ENCODE measurements at places on chromosomes 12 and 14.

GRCh38 chr12:82184844-82185243, 173.3 kb downstream of the CCDC59 start:
- DNase-seq, result no peak

- DNase-seq, result no peak
Measured at GRCh38 chr12:68977335-68977734, 44.4 kb upstream of the CPM start.

GRCh38 chr12:131239384-131240094, 285.8 kb downstream of the ADGRD1 start:
- no peak for DNase-seq

- no peak for DNase-seq
Measured at GRCh38 chr12:29316752-29317151, 64.2 kb downstream of the ERGIC2 start.

GRCh38 chr12:46370380-46370734, 2.2 kb downstream of the SLC38A2 start:
- no peak for DNase-seq

- no peak for DNase-seq
Measured at GRCh38 chr12:70557583-70558191, 79.5 kb downstream of the PTPRB start.

DNA sequence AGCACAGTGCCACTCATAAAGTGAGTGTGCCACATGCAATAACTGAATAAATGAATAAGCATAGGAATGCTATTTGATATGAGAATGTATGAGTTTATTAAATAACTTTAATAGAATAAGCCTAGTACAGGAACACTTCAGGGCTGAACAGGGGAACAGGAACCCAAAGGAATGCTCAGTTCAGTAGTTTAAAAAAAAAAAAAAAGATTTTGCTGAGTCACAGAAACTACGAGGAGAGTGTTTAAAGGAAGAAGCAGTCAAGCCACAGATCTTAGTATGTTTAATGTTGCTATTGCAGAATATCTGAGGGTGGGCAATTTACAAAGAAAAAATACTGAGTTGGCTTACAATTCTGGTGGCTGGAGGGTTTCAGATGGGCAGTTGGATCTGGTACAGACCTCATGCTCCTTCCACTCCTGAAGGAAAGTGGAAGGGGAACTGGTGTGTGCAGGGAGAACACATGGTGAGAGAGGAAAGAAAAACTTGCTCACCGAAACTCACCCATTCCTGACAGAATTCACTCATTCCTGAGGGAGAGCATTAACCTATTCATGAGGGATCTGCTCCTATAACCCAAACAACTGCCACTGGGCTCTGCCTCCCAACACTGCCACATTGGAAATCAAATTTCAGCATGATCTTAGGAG, 880.3 kb upstream of the MGAT4C start:
- DNase-seq, result no peak

DNA sequence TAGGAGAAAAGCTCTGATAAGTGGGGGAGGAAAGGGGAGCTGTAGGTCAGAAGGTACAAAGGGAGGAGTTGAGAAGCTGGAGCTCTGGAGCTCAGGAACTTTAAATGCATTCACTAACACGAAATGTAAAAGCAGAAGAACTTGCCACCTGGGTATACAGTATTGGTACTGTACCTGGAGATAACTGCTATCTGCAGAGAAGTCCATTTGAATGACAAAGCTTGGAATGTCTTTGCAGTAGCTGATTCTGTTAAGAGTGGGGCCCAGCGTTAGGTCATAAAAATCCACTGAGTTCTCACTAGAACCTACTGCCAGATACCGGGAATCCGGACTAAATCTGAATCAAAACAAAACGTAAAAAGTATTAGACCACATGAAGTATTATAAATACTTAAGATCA, 55.6 kb downstream of the ZC3H14 start:
- DNase-seq, result no peak

DNA sequence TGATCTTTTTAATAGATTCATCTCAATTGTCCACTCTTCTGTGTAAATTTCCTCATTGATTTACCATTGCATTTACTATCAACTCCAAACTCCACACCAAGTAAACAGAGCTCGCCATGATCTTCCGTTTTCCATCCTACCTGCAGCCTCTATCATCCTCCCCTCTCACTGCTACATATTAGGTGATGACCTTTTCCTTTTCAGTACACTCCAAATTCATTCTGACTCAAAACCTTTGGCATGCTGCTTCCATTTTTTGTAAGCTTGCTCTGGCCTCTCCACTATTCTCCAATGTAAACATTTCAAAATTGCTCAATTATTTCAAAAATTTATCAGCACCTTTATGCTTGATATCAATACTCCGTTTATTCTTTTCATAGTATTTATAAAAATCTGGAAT, 40.2 kb upstream of the PZP start:
- DNase-seq, result no peak

DNA sequence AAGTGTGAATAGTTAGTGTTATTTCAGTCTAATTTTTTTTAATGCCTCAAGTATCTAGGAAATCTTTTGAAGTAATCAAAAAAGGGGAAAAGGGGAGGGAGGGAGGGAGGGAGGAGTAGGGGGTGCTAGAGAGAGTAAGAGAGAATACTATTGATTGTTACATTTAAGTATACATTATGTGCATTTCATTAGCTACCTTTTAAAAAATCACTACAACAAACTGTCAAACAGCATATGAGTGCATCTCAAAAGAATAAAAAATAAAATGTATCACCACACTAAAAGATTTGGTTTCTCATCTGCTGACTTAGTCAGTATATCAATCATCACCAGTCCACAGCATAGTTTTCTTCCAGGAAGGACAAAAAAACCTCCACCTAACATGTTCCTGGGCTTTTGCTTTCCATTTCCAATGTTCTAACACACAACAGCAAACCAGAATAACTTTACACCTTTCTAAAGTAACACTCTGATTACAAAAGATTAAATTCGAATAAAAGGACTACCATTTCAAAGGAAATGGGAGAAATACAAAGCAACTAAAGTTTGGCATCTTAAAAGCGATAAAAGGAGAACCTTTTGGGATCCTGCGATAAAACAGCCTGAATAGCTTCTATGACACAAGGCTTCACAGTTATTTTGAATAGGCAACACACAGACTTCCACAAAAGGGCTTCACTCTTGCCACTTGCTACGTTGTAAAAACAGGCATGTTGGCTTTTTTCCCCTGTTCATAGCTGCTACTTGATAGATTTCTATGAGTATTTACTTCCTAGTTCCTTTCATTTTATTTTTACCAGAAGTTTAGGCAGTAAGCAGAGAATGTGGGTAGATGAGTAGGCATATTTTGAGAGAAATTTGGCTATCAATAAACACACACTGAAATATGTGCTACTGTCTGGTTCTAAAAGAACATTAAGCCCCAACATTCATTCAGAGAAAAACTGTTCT, 160.9 kb downstream of the EPS8 start:
- DNase-seq, result no peak

DNA sequence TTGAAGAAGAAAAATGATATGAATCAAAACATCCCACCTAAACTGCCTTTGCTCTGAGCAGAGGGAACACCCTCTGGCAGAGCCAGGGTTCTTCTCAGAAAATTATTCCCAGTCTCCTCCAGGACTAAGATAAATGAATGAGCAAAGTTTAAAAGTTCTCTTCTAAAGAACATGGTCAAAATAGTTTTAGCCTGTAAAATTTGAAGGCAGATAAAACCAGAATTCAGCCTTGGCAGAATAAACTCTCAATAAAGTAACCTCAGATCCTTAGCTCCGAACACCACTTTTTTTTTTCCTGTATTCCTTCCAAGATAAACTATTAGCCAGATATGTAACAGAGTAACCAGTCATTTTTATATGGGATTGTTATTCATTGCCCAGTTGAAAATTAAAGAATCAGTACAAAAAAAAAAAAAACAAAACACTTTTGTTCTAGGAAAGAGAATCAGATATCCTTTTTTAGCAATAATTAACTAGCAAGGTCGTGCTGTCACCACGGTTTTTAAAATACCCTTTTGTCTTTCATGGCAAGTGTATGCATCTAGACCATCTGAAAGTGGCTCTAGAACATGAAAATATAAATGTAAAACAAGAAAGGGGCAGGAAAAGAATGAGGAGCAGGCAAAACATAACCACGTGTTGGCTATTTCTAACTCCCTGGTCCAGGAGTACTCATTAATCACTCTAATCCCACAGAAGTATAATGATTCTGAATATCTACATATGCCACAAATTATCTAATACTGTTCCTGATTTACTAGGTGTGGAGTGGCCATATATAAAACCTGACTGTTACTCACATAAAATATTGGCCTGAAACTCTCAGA, 60.8 kb downstream of the CAPZA3 start:
- DNase-seq, result no peak

DNA sequence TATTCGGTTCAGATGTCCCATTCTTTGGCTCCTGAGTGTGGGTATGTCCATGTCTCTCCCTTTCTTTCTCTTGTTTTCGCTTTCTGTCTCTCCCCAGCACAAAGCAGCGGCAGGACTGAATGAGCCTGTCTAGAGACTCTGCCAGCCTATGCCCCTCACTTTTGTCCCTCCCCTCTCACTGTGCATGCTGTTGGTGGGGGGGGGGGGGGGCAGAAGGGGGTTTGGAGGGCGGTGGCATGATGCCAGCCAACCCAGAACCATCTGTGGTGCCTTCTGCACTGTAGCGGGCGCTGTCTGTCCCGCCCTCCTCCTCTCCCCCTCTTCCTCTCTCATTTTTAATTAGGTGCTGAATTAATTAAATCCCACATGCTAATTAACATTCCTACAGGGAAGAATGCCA, 17.7 kb downstream of the NGDN start:
- no peak for DNase-seq

DNA sequence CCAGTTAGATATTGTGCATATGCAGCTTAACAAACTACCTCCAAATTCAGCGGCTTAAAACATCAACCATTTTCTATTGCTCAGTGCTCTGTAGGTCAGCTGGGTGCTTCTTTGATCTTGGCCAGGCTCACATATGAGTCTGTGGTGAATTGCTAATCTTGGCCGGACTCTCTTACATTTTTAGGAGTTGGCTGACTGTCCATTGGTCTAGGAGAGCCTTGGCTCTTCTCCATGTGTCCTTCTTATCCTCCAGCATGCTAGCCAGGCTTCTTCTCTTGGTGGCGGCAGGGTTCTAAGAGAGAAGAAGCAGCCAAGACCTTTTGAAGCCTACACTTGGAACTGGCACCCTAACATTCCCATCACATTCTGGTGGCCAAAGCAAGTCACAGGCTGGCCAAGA, 174.3 kb upstream of the PWP1 start:
- DNase-seq, result no peak

DNA sequence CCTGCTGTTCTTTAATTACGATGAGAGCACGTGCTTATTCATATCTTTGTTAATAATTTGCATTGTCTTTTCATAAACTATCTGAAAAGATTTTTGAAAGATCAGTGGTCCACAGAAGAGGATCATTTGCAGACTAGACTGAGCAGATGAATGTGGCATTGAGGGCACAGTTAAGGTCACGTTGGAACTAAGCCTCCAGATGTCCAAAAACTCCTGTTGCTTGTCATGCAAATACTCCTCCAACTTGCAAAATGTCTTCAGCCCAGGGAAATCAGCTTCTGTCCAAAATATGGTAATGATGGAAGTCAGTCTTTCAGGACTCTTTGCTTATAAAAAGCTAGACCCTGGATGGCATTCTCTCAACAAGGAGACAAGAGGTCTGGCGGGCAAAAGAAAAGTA, 201.6 kb upstream of the TMEM260 start:
- DNase-seq, result no peak

GRCh38 chr14:97080991-97081390, 283.8 kb downstream of the VRK1 start:
- no peak for DNase-seq

GRCh38 chr12:25372969-25373817, 122.5 kb upstream of the KRAS start:
- no peak for DNase-seq

- no peak for DNase-seq
Measured at GRCh38 chr14:23543403-23543802, 8.2 kb downstream of the ZFHX2 start.

DNA sequence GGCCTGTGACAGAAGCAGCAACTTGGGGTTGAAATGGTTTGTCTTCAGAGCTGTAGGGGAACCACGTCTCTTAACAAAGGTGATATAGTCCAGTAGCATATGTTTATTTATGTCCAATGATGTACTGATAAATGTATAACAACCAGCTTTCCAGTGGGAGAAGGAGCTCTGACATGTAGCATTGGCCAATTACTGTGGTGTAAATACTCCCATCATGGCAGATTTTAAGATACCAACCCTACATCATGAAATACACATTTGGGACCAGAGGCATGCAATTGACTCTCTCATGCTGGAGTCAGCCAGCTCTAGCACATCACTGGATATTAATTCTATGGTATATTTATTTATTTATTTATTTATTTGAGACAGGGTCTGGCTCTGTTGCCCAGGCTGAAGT, 50.6 kb upstream of the CHST11 start:
- no peak for DNase-seq

DNA sequence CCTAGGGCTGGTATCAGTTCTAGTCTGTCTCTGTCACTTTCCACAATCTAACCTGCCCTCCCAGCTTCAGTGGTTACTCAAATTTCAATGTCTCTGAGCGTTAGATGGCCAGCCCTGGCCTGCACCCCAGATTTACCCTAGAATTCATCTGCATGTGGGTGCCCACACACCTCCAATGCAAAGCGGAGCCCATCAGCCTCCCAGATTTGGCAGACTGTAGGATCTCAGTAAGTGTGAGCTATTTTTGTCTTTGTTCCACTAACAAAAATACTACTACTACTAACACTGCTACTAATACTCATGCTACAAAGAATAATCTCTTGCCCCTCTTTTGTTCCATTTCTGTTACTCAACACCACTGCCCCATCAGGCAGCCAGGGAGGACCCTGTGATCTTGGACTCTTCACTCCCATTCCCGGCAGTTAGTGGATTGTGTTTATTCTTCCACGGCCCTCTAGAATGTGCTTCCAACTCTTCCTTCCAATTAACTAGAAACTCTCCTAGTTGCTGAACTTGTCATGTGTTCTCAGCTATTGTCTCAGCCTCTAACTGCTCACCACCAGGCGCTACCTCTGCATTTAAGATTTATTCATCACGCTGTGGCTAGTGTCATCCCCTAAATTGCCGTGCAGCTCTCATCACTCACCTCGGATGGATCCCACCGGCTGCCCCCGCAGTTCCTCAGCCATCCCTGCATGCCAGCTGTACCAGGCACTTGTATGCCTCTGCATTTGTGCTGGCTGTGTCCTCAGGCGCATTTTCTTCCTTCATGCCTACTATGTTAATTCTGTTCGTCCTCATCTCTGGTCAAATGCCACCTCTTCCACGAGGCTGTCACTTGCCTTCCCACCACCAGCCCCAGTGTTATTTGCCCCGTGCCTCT, 150.6 kb upstream of the HIF1A start:
- no peak for DNase-seq

DNA sequence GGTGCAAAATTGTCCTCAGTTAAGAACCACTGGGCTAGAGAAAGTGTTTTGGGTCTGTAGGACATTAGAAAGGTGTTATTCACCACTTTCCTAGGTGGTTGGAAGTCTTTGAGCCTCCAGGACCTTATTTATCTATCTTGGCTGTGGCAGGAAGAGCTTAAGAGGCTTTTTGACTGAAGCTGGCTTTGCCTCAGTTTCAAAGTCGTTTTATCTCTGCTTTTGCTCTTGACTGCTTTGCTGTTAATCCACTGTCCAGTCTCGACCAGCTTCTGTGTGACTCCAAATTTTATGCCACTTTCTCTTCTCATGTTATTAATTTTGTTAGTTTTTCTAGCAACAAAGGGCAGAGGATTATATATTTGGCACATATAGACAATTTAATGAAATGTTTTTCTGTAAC, 60.3 kb downstream of the PPHLN1 start:
- DNase-seq, result no peak
